COLO829 (cell line): ENCODE measurements at places on chromosomes 16 and 17.
A peak's percentile ranks its signal among the peaks of the same experiment; 100 is the strongest.

DNA sequence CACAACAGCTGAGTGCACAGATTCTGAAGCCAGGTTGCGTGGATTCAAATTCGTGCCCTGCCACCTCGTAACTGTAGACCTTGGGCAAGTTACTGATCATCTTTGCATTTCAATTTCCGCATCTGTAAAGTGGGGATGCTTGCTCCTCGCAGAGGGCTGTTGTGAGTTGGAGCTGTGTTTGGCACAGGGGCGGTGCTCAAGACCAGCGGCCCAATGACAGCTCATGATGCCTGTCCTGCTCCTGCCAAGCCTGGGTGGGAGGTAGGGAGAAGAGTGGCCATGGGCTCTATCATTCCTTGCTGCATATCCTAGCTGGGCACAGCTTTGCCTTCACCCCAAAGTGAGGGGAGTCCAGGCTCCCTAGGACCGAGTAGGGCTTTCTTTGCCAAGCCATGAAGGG is 12.6 kb downstream of the NXPH3 start:
- no peak for DNase-seq

DNA sequence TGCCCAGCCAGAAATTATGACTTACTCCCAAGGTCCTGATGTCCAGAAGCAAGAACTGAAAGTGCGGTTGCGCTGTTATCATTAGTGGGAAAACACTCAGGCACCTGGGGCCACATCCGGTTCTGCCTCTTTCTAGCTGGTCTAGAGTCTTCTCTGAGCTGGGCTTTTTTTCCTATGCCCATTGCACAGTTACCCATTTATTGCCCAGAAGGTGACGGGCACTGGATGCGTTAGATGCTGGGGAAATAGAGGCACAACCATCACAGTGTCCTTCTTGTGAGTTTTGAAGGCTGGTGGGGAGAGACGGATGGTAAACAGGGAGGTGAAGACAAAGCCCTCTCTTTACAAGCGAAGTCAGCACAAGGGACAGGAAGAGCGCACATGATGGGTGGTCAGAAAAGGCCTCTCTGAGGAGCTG is 37.7 kb downstream of the PLCG2 start:
- DNase-seq, result no peak

GRCh38 chr17:44981221-44981968 is 13.3 kb upstream of the C1QL1 start:
- DNase-seq, result no peak

- no peak for DNase-seq
Measured at GRCh38 chr16:72987480-72987901, 60.4 kb downstream of the ZFHX3 start.

DNA sequence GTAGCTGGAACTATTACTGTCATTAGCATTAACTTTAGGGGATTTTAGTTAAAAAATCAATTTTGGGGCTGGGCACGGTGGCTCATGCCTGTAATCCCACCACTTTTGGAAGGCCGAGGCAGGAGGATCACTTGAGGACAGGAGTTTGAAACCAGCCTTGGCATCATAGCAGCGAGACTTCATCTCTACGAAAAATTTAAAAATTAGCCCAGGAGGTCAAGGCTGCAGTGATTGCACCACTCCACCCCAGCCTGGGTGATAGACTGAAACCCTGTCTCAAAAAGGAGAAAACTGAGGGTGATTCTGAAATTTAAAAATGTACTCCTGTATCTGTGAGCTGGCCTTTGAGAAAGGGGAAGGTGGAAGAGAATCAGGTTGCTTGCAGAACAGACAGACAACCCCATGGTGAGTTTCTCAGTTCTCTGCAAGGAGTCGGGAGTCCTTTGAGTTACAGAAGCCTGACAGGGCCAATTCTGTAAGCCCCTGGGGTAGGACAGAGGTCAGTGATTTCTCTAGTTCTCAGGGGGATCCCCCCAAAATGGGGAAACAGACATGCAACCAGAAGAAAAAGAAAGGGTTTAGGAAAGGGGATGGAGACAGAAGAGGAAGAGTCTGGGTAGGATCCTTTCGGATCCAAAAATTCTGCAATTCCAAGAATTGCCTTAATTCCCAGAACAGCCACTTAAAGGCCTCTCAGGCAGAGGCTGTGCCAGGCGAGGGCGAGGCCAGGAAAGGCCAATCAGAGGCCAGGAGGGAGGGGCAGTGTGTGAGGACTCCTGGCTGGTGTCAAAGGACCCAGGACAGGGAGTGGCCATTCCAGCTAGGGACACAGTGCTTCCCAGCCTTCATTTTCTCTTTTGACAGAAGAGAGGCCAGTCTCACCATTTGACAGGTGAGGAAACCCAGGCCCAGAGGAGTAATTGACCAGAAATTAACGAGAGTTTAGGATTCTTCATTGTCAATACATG is 6.7 kb downstream of the NUPR1 start:
- DNase-seq, result no peak

DNA sequence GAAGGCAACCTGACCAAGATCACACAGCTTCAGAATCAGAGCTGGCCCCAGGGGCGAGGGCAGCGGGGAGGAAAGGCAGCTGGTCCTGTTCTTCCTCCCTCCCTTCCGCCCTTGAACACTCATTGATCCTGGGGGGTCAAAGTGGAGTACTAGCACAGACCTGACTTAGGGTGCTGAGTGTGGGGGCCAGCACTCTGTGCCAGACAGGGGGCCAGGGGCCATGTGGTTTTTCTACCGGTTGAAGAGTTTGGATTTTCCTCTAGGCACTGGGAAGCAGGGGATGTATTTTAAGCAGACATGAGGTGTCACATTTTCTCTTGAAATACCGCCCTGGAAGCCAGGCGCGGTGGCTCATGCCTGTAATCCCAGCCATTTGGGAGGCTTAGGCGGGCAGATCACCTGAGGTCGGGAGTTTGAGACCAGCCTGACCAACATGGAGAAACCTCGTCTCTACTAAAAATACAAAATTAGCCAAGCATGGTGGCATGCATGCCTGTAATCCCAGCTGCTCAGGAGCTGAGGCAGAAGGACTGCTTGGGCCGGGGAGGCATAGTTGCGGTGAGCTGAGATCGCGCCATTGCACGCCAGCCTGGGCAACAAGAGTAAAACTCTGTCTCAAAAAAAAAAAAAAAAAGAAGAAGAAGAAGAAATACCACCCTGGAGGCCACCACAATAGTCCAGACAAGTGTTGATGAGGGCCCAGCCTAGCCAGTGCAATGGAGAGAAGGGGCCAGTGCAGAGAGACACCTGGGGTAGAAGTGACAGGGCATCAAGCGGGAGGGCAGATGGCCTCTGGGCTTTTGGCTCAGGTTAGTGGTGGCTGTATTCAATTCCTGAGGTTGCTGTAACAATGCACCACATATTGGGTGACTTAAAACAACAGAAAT is 15.3 kb downstream of the OSBPL7 start:
- DNase-seq, result no peak

- peak; percentile 54 for DNase-seq
Measured at GRCh38 chr17:79852748-79853147, 13.5 kb upstream of the CBX4 start.

- no peak for DNase-seq
Measured at GRCh38 chr17:79231766-79232287, 157.2 kb downstream of the ENGASE start.

- no peak for DNase-seq
Measured at GRCh38 chr17:726271-726919, 6.0 kb upstream of the TLCD3A start.

GRCh38 chr16:11603331-11603750 is 16.6 kb upstream of the LITAF start:
- DNase-seq, result no peak

- DNase-seq, result no peak
Measured at GRCh38 chr17:19338031-19338990, 24.2 kb downstream of the B9D1 start.

DNA sequence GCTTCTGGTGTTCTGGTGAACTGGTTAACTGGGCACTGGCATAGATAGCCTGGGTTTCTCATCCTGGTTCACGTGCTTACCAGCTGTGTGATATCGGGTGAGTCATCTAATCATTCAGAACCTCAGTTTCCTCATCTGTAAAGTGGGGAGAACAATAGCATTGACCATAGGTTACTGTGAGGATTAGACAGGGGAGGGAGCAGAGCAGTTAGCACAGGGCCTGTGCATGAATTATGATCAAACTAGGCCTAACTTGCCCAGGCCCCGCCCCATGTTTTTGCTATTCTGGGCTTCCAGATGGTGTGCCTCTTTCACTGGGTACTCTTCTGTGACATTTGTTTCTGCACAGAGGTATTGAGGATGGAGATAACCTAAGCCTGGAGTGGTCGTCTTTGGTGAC is 4.6 kb upstream of the KLHL36 start:
- no peak for DNase-seq

DNA sequence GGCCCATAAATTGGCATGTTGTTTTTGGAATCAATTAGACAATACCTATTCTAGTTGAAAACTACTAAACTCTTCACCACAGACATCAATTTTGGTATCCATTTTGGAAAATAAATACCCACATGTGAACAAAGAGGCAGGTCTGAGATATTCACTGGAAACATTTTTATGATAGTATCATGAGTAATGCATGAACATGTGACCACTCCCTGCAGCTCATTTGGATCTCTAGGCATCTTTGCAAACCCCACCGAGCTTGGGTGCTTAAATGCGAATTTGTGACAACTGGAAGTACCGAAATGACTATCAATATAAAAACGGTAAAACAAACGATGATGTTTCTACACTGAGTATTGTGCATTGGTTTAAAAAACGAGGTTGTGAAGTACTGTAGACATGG is 285.2 kb downstream of the IRF8 start:
- DNase-seq, result no peak

- no peak for DNase-seq
Measured at GRCh38 chr16:52834736-52835465, 217.8 kb downstream of the CHD9NB start.

DNA sequence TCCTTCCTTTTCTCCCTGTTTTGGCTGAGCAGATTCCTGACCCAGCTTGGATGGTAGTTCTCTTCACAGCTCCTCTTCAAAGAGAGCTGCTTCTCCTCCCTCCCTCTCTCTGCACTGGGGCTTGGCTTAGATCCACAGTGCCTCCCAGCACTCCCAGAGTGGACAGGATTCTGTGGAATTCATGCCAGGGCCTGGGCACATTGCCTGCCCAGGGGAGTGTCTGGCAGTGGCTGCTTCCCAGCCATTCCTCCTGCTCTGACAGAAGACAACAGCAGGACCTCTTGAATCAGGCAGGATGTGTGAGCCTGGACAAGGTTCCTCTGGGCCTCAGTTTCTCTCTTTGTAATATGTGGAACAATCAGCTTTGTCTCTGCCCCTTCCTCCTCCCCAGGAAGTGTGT is 4.5 kb upstream of the MMP28 start:
- peak; percentile 54 for DNase-seq

DNA sequence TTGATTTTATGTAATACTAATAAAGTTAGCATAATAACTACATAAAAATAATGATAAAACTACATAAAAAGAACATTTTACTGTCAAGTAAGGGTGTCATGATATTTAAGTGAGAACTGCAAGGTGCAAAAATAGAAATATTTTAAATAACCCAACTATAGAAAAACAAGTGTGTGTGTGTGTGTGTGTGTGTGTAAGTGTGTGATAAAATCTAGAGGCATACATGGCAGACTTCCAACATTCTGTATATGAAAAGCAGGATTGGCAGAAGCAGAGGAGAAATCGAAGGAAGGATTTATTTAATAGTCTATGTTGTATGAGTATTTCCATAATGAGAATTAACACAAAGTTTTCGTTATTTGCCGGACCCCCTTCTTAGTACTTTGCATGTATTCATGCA is 334.1 kb downstream of the KCNJ2 start:
- DNase-seq, result no peak

DNA sequence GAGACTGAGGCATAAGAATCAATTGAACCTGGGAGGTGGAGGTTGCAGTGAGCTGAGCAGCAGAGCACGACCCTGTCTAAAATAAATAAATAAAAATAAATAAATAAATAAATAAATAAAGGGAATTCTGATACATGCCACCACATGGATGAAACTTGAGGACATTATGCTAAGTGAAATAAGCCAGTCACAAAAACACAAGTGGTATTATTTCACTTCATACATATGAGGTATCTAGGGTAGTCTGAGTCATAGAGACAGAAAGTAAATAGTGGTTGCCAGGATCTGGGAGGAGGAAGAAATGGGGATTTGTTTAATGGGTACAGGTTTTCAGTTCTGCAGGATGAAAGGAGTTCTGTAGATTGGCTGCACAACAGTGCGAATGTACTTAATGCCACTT is 16.3 kb downstream of the PIPOX start:
- peak; percentile 47 for DNase-seq

DNA sequence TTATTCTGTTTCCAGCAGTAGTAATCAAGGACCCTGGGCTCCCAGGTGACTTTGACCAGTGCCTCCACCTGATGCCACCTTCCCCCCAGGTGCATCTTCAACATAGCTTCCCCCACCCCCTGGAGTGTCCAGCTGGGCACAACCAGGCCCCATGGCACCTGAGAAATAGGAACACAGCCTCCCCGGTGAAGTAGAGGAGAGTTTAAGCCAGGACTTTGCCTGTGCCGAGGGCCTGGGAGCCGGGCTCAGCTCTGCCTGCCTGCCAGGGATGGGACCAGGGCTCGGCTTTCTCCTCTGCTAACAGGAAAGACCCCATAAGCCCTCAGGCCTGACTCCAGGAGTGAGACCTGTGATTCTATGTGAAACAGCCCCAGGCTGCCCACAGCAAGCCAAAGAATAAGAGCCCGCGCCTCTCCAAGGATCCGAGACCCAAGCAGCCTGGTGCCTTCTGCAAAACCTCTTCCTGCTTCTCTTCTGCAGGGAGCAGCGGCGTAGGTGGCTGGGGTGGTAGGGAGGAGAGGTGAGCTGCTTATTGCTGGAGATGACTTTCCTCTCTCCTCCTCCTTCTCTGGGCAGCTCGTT is 16.4 kb upstream of the RBFOX3 start:
- DNase-seq, result no peak

DNA sequence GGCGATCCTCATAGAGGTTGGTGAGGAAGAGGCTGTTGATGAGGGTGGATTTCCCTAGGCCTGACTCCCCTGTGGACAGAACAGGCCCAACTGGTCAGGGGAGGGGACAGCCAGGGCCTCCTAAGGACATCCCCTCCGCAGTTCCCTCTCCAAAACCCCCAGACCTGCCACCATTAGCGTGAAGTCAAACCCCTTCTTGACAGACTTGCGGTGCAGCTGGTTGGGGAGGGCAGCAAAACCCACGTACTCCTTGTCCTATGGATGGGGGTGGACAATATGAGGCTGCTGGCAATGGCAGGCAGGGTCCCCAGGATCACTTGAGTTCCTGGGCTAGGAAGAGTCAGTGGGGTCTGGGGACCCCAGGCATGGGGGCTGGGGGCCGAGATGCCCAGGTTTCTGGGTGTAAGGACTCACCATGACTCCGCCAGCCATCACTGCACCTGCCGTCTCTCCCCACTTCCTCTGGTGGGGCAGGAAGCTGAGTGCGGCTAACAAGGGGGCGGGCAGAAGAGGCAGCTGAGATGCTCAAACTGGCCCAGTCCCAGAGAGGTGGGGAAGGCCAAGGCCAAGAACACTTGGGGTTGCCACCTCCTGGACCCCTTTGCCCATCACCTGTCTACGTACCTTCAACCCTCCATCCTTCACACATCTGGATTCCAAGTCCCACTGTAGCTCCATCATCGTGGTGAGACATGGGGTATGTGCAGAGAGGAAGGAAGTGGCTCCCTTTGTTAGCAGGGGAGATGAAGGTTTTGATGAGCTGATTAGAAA is at the start of gene SEPTIN1:
TSS of gene SEPTIN1 (minus strand) at position 451 of the 771 bp plus-strand sequence. CDS start at position 432, 19 bp downstream.
- DNase-seq, result no peak

DNA sequence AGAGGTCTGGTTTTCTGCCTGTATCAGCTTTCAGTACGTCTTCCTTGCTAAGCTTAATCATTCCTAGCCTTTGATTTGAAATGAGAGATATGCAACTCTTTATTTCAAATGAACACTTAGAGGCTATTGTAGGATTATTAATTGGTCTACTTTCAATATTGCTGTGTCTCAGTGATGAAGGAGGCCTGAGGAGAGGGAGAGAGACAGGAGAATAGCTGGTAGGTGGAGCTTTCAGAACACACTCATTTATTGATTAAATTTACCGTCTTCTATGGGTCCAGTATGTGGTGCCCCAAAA is 187.0 kb downstream of the BCAS3 start:
- no peak for DNase-seq
